H9 (cell line): ENCODE measurements at places on chromosomes 5 and 9.

DNA sequence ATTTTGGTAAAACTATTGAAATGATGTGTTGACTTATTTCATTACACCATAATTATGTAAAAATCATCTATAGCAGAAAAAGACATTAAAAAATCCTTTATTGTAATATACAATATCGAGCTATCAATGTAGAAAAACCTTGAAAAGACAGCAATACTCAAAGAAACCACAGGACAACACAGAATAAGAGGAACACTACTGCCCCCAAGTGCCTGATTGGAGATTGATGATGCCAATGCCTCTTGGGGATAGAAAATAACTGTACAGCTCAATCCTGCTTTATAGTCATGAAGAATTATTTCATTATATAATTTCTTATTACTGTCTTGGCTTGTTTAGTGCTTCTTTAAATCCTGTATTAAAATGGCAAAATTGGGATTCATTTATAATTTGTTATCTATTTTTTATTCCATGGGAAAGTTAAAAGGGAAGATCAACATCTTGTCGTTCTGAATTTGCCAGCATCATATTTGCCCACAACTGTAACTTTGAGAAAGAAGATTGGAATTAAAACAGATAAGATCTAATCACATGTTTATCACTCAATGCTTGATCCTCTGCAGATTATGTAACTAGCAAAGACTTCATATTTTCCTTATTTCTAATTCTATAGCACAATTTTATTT lies 337.5 kb downstream of the CDH9 start:
- peak; percentile 28 for DNase-seq

GRCh38 chr5:141508798-141509611 lies 20.1 kb downstream of the PCDHGC5 start:
- peak; percentile 77 for DNase-seq

- DNase-seq = peak; percentile 79
Measured at GRCh38 chr5:111278858-111279504, 54.8 kb downstream of the CAMK4 start.

GRCh38 chr9:81371824-81372223 lies 317.5 kb downstream of the TLE1 start:
- no peak for DNase-seq

DNA sequence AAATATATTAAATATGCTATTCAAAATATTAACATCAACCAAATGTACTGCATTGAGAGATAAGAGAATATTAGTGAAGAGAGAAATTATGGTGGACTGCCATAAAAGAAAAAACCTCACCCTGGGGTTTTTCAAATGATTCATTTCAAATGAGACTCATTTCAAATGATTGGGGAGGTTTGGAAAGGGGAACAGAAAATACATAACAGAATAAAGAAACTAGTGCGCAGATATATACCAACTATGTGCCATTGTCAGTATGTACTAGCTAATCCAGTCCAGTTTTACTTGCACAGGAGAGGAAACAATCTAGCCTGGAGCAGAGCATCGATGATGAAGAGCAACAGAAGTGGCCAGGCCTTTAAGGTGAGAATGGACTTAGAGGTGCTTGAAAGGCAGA lies 651.6 kb upstream of the RORB start:
- no peak for DNase-seq

- DNase-seq = no peak
Measured at GRCh38 chr9:89154651-89155336, 23.8 kb downstream of the SHC3 start.

DNA sequence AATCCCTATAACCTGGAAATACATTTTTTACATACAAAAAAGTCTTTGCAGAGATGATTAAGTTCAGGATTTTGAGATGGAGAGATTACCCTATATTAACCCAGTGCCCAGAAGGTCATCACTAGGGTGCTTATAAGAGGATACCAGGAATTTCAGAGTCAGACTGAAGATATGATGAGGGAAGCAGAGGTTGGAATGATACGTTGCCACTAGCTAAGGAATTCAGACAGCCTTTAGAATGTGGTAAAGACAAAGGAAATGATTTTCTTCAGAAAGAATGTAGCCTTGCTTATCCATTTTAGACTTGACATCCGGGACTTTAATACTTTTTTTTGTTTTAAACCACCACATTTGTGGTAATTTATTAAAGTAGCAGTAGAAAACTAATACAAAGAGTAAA lies 2176.8 kb upstream of the C9orf72 start:
- DNase-seq = no peak

GRCh38 chr5:112434641-112435040 lies 15.6 kb upstream of the EPB41L4A start:
- DNase-seq = no peak

DNA sequence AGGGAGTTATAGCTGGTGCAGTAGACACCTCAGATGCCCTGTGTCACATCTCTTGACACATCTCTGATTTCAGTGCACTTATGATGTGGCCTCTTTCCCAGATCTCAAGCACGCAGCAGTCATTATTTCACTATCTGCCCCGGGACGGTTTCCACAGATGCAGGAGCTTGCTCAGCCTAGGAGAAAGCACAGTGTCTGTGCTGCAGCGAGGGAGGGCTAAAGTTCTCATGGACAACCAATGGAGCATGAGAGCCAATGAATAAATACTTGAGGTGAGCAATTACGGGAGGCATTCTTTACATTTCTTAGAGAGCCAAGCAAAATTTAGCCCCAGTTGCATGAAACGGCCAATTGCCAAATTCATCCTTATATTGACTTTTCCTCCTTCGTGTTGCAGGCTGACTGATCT lies 7.4 kb upstream of the MOB3B start:
- DNase-seq = no peak

DNA sequence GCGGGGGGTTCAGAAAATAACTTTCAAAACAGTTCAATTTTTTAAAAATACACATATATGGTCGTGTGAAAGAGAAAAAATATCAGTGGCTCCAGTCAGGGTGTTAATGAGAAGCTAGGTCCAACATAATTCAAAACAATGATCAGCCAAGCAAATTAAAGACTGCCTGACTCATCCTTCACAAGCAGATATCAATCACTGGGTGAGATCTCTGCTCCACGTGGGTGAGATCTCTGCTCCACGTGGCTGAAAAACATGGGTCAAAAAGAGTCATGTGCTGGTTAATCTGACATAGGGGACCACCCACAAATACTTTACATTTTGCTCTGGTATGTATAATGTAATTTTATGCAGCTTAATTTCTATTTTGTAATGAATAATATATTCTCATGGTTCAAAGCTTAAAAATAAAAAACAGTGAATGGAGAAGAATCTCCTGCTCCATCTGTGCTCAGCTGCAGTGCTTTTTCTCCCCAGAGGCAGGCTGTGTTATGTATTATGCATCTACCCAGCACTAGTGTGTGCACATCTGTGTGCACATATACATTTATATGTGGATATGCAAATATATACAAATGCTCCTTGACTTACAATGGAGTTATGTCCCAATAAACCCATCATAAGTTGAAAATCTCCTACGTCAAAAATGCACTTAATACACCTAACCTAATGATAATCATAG lies 93.1 kb upstream of the S1PR3 start:
- DNase-seq = no peak

DNA sequence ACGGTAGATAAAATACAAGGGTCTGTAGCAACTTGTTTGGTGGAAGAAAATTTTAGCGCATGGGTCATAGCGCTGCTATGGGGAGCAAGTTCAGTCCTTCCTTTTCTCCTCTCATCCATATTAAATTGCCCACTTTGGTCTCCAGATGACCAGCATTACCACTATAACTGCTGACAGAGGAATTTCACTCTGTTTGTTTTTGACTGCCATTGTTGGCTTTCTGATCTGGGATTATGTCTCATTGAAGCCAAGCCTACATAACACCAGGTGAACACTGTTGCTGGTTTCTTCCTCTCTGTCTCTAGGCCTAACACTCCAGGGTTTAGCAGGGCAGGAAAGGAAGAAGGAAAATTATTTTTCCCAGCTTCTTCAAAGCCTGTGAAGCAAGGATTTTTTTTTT lies 6.6 kb upstream of the SUB1 start:
- DNase-seq = no peak

DNA sequence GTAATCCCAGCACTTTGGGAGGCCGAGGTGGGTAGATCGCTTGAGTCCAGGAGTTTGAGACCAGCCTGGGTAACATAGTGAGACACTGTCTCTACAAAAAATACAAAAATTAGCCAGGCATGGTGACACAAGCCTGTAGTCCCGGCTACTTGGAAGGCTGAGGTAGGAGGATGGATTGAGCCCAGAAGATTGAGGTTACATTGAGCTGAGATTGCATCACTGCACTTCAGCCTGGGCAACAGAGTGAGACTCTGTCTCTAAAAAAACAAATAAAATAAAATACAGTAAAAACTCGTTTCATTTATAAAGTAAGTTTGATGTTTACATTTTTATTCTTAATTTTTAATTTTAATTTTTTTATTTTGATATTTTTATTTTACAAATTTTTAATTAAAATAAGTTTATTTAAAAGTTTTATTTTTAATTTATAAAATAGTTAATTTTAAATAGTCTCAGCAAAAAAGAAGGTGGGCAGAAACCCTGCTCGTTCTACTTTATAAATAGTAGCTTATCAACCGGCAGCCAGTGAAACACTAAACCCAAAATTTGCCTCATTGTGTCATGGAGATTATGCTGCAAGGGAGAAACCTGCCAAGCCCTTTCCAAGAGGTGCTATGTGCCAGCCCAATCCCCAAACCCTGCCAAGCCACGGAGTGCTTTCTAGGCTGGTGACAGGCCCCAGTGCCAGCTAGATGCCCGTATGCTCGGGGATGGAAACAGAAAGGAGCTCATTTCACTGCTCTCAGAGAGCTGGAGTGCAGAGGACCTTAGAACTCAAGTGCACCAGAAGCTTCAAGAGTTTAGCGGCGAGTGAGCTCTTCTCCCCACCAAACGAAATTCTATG lies 38.9 kb downstream of the SERINC5 start:
- DNase-seq = no peak

- DNase-seq = no peak
Measured at GRCh38 chr5:1399737-1400136, 45.5 kb downstream of the SLC6A3 start.

DNA sequence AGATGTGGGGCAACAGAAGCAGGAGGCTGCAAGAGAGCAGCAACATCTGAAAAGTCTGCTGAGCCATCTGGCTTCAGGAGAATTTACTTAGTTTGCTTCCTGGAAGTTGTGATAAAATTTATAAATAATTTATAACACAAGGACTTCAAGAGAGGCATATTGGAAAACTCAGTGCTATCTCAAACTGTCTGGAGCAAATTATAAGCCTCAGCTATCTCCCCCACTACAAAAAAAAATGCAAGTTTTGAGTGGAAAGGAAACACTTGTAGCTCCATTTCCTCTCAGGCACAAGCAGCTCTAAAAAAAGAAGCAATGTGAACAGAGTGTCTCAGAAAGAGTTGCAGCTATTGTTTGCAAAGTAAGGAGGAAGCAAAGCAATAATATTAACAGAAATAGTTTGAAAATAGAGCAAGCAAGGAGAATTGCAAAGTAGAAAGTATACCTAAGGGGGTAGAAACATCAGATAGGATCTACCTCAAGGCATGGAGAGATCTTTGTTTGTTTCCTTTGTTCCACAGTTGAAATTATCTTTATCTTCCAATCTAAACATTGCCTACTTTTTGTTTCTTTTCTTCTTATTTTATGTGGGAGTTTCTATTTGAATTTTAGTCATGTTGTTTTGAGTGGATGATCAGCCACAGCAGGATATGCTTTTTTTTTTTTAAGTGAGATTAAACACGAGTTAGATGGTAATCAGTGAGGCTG lies 55.9 kb upstream of the IL6ST start:
- no peak for DNase-seq

DNA sequence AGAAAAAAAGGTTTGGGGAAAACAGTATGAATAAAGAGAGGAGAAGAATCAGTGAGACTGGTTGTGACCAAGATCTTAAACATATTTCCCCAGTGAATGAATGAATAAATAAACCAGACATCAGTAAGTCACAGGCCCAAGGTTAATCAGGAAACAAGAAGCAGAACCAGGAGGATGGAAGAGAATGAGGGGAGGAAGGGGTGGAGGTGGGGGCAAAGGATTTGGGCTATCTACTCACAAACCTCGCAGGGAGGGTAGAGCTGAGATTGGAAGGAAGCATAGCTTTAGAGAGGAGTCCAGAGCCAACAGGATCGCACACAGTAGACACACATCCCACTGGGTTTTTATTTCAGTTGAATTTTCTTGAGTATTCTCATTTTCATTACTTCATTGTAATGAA lies 47.7 kb upstream of the RICTOR start:
- no peak for DNase-seq

GRCh38 chr9:123091459-123091858 lies 58.0 kb downstream of the GPR21 start:
- no peak for DNase-seq

GRCh38 chr5:69202497-69202896 lies 13.1 kb downstream of the CENPH start:
- no peak for DNase-seq

GRCh38 chr5:104305602-104306001 lies 743.0 kb upstream of the NUDT12 start:
- no peak for DNase-seq

- DNase-seq = no peak
Measured at GRCh38 chr9:124814164-124814535, 37.2 kb downstream of the OLFML2A start.

DNA sequence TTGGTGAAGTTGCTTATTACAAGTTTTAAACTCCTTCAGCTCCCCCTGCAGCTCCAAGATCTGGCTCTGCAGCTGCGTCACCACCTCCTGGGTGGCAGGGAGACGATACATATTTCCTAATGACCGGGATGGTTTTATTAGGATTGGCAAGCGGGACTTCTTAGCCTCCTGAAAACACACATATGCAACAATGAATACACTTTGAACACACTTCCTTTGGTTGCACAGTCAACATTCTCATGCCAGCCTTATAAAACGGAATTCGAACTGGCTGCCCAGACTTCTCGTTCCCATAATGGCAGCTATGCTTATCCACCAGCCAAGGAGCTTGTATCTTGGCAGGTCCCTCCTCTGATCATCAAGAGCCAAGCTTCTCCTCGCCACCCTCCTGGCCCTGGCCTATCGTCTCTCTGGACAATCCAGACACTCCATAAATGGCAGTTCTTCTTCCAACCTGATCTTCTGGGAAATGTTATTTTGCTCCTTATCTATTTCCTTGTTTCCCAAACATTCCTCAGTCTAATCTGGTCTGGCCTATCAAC lies 131.9 kb downstream of the CDK5RAP2 start:
- no peak for DNase-seq

DNA sequence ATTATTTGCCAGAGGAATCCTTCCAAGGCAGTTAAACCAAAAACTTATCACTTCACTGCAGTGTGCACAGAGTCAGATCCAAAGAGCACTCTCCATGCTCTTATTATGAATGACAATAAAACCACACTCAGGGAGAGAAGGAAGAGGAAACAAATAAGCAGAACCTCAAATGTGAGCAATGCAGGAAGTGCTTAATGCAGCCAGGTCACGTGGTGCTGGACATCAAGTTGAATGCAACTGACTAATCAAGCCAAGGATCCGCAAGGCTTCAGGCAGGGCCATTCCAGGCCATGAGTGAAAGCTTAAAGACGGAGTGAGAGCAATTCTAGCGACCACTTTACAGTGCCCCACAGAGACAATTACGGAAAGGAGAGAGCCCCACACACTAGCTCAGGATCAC lies 230.4 kb upstream of the PUM3 start:
- DNase-seq = no peak

DNA sequence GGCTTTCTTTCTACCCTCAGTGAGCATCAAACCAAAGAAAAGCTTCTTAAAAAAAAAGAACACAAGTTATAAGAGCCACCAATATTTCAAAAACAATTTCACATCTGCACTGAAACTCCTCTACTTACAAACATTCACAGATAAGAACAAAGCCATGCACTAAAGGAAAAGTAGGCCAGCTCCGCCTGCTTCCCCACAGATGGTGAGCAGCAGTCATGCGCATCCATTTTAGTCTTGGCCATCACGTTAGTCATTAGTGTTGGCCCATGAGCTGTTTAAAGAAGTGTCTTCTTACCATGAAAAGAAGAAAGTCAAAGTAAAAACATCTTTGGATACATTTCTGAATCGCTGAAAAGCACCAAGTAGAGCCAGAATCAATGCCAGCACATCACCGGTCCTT lies 40.0 kb upstream of the SMIM23 start:
- DNase-seq = no peak
